ENCODE measurements at places on chromosomes 4 and X.

DNA sequence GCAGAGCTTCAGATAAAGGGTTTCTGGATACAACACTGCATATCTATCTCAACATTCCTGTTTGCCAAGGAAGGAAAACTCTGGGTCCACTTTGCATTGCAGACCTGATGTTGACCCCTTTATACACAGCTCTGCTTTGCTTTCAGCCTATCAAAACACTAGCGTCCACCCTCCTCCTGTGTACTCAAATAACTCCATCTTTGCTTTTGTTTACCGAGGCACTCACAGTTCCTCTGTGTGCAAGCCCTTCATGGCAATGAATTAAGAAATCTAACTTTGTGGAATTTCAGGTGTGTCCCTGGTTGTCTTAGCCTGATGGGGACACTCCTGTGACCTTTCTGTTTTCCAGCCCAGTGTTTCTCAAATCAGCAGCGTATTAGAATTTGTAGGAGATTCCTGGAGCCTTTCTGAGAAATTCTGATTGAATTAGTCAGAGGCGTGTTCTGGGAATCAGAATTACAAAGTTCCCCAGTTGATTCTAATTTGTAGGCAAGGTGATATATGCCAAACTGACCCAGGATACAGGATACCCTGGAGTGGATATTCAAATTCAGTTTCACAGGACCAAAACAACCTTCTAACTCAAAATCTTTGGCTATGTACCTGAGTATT, 68.6 kb downstream of the DTHD1 start:
- no peak for DNase-seq

- DNase-seq = no peak
These were observed 68.4 kb upstream of the BMPR1B start for GRCh38 chr4:94689155-94689860.

GRCh38 chr4:30802622-30803323, 82.6 kb downstream of the PCDH7 start:
- DNase-seq = no peak

DNA sequence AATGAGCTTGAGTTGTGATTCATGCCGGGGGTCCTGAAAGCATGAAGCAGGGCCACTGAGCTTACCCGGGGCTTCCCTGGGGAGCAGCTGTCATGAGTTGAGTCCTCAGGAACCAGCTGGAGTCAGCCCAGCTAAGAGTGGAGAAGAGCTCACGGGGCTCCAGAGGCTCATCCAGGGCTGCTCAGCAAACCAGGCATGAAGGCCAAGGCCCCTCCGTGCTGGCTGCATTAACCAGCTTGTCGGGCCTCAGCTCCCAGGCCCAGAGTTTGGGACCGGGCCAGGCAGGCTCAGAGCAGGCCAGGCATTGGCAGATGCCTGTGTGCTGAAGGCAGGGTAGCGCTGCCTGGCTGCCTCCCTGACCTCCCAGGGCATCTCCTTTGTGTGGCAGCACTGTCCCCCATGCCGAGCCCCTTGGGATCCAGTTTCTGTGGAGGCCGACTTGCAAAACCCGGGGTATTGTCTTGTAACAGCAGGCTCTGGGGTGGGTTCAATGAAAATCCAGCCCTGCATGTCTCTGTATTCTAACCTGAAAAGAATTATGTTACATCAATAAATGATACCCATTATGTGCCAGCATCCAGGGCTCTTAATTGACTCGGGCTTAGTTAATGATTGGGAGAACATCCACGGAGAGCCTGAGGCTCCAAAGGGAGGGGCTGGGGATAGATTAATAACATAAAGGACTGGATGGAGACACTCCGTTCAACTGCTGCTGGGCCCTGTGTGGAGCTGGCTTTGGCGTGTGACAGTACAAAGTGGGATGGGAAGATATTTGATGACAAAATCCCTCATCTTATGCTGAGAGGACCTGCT, 68.0 kb upstream of the MSX1 start:
- no peak for DNase-seq

DNA sequence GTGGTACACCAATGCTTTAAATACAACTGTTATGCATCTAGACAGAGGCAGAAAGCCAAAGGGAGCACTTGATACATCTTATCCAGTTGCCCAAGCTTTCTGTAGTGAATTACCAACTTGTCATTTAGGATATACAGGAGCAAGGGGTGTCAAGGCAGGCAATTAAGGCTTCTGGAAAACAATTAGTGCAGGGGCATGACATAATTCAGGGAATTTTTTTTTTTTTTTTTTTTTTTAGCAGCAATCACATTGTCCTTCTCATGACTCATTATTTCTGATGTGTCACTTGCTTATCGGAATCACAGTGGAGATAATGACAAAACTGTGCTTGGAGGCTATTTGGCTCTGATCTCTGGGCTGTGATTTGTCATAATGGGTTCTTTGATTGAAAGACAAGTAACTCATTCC, 259.5 kb downstream of the ARHGAP24 start:
- no peak for DNase-seq

DNA sequence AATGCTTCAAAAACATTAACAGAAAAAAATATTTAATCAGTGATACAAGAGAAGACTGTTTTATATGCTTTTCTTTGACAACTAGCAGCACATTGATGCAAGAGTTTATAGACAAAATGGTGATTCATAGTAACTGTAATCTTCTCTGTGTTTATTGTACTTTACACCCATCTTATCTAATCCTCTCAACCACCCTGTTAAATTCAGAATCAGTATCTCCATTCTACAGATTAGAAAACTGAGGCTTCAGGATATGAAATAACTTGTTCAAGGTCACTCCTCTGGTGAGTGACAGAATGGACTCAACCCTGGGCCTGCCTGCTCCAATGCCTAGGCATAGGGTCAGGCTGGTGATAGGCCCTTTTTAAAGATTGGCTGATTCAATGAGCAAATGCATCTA, 26.1 kb upstream of the TMEM184C start:
- no peak for DNase-seq

DNA sequence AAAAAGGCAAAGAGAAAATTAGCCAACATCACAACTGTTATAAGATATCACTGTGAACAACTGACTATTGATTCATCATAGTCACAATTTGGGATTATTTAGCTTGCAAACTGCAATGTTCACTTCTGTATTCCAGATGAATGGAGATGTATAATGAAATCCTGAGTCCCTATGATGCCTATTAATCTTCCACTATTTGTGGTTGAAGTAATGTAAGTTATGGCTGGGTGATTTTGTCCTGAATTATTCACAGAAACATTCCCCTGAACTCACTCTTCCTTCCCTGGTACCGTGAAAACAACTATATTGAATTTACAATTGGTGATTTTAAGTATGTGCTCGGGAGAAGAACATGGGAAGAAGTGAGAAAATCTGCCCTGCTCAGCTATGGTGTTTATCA, 50.8 kb upstream of the NPFFR2 start:
- DNase-seq = no peak

DNA sequence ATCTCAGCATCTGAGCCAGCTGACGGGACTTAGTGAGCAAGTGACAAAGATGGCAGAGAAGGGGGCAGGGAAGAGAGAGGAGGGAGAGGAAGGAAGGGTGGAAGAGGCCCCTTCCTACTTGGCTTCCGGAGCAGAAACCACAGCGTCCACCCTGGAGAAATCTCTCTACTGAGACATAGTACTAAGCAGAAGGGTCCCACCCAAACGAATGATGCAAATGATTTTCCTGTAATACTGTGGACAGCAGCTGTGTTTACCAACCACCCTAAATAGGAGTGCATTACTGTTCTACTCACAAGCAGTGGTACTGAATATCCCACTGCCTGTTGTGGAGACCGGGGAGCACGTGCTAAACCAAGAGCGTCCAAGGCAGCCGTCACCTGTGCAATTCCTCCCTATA, 29.4 kb downstream of the DTHD1 start:
- peak; percentile 79 for DNase-seq

- DNase-seq = no peak
These were observed 36.3 kb upstream of the AREG start for GRCh38 chr4:74408639-74409038.

All from natural killer cell treated with Interleukin-12 subunit alpha and Interleukin-12 subunit beta and Interleukin-15 and Interleukin-18, amount 100 ng/mL, for 72 hours (primary cell).